ENCODE measurements at places on chromosomes 1 and 21.

GRCh38 chr1:227753999-227754711 lies 18.9 kb downstream of the SNAP47 start:
- no peak for DNase-seq

DNA sequence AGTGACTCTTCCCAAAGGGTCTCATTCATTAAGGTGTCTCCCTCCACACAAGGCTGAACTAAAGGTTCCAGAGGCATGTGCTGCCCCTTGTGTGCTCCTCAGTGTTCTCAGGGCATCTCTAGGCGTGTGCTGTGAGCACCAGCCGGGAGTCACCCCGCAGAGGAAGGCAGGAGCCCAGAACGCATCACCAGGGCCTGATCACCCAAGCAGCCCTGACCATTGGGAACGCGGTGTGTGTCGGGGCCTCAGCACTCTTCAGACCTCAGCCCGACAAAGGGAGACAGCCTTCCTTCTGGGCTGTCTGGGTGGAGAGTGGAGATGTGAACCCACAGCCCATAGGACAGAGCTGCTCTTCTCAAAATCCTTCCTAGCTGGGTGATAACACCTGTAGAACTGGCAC lies 9.1 kb downstream of the SLC37A1 start:
- DNase-seq, result no peak

DNA sequence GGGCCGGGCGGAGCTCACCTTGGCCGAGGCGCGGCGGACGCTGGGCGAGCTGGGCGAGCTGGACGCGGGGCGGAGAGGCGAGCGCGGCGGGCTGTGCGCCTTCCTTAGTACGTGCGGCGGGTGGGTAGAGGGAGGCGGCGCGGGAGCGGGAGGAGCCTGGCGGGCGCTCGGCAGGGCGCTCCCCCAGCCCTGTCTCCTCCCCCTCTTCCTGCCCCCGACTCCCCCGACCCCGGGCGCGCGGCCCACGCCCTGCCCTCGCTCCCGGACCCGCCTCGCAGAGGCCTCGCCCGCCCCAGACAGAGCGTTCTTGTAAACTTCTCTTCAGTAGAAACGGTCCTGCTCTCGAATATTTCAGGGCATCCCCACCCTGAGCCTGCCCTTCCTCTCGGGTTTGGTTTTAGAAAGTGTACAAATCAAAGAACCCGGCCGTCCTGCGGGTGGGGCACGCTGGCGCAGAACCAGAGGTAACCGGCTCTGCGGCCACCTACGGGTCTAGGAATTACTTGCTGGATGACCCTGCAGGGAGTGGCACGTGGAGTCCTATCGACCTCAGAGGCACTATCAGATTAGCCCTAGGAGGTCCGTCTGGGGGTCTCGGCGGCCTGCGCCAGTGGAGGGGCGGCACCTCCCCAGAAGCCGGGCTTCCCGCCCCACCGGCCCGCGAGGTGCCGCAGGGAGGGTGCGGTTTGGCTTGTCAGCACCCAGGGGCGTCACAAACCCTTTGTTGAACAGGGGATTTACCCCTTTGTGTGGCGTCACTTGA lies at the start of gene S100A10:
Gene S100A10, minus strand, starts transcription at position 126 of the 763 bp plus-strand sequence. CDS start 7,629 bp downstream, outside the sequence.
- peak; percentile 48 for DNase-seq

GRCh38 chr1:165650981-165651625 lies 20.1 kb downstream of the MGST3 start:
- DNase-seq, result no peak

- DNase-seq, result no peak
These were observed 5.1 kb upstream of the ZZZ3 start for GRCh38 chr1:77687519-77687906.

DNA sequence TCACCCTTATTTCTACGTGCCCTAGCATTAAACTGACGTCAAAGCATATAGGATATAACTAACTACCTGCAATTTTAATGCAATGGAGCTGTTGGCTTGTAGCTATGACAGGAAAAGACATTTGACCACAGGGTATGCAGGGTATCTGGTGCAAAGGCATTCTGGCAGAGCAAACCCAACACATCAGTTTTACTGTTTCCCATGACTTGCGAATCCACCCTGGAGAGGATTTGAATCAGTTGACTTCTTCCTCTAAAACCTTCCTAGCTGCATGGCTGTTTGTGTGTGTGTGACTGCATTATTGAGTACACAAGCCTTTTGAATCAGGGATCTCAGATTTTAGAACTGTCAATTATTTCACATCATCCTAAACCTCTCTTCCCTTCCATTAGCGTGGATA lies 41.7 kb upstream of the SYT14 start:
- no peak for DNase-seq

DNA sequence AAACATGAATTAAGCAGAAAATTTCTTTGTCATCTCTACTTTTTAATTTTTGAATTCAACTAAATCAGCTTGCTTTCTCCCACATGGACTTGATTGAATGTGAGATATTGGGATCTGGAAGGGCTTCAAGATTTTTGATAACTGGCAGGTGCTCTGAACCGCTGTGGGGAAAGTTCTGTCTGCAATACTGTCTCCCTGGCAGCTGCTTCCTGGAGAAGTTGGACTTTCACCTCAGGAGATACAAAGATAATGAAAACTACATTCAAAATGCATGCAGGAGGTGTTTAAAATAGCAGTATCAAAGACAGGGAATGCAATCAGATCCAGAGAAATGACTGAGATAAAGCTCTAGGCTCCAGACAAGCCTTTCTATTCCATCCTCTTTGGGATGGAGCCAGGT lies 338.3 kb downstream of the NEGR1 start:
- DNase-seq, result no peak

GRCh38 chr1:226618380-226618779 lies 69.8 kb downstream of the STUM start:
- DNase-seq, result no peak

DNA sequence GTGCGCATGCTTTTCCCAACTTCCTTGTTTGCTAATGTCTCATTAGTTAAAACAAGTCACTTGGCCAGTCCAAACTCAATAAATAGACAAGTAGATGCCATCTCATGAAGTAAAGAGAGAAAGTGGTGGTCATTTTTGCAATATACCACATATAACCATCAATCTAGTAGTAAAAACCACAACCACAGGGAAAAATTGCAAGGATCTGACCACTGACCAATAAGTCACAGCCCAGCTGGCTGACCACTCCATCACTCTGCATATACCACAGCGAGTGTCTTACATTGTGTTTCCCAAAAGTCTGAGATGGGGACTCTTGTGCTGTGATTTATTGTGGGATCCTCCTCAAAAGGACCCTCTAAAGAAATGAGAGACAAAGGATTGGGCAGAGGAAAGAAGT lies 76.0 kb downstream of the FH start:
- DNase-seq, result no peak

DNA sequence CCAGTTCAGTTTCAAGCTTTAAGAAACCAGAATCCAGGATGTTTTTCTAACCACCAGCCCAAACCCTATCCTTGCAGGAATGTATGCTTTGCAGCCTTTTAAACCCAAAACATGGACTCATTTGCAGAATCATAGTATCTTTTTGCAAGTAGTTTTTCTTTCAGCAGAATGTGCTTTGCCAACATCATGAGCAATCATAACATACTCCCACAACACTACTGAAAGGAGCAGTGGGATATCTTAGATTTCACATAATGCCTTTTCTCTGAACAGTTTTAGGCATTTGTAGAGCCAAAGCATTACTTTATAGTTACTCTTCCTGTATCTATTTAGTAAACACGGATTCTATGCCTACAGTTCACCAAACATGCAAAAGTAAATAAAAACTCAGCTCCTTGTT lies 10.0 kb upstream of the SH2D2A start:
- DNase-seq, result no peak

GRCh38 chr1:24149866-24150233 lies 6.9 kb upstream of the IL22RA1 start:
- DNase-seq, result peak; percentile 48

DNA sequence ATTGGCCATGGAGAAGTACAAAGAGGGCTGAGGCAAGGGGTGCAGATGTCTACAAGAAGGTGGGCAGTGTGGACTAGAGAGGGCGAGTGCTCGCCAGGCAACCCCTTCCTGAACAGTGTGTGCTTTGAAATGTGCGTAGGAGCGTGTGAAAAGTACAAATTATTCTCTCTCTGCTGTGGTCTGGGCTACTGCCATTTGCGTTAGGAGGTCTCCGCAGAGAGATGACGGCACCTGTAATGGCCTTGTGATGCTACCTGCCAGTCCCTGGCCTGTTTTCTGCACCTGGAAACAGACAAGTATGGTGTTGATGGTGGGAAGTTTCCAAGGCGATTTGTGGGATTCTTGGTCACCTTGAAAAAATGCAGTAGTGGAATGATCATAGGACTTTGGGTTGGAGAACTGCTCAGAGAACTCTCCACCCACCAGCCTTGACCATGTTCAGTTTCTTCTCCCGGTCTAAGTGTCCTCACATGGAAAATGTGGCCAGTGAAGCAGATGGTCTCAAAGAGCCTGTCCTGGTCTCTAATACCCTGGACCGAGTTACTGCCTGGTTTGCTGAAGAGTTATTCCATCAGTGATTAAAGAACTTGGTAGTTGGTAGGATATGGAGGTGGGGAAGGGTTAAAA lies 74.5 kb downstream of the MRPS6 start:
- no peak for DNase-seq

GRCh38 chr1:225851805-225852204 lies 30.4 kb downstream of the TMEM63A start:
- DNase-seq, result no peak

DNA sequence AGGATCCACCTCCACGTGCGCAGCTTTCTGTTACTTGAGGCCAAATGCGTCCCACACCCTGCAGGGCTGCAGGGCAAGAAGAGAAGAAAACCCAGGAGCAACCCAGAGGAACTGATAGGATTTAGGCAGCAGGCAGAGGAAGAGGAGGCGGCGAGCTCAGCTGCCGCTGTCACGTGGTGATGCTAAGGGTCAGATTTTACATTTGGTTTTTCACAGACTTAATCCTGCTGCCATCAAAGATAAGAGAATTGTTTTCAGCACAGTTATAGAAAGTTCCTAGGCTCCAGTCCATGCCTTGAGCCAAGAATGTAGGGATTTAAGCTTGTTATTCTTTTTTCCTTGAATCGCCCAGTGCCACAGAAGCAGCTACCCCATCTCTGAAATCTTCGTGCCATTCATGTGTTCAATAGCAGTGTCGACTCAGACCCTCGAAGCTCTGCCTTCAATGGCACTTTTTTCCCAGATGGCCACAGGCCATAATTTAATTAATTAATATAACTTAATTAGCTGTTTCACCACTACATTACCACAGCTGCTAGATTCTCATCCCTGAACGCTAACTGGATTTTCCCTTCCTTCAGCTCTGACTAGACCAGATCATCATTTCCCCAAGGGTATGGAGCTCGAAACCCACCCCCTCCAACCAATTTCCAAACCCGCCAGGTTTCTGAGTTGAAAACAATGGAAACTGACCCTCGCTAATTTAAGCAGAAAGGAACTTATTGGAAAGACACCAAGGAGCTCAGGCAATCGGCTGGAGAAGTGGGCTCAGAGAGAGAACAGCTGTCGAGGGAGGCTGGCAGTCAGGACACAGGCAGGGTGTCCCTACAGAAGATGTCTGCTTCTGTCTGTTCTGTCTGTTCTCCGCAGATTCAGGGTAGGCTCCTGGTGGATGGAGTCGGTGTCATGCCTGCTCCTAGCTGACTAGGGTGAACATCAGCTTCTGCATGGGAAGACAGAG lies 36.2 kb downstream of the LDLRAP1 start:
- no peak for DNase-seq

DNA sequence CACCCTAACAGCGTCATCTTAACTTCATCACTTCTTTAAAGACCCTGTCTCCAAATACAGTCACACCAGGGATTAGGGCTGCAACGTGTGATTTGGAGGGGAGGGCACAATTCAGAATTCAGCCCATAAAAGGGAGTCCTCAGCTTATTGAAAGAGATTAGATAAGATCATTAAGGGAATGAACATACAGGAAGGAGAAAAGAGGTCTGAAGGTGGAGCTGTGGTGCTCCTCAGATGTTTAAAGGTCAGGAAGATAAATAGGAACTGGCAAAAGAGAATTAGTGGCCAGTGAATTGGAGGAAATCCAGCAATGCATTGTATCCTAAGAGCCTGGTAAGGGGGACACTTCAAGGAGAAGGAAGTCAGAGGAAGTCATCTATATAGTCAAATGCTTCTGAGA lies 113.5 kb downstream of the PROX1 start:
- no peak for DNase-seq

DNA sequence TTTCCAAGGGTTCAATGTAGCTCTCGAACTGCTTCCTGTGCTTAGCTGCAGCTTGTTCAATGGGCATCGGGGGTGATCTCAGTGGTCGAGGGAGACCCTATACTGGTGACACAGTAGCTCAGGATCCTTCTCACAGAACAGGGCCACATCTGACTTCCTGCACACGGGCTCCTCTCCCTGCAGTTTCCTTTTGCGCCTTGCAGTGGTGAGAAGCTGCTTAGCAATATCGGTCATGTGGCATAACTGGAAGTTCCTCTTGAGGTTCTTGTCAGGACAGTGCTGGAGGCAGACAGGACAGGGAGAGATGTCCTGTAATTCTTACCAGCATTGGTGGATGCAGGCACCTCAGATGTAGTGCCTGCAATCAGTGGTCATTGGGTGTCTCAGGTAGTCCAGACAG lies 140.5 kb upstream of the MAP1LC3C start:
- no peak for DNase-seq

- no peak for DNase-seq
These were observed 11.3 kb downstream of the DFFB start for GRCh38 chr1:3868464-3869006.

DNA sequence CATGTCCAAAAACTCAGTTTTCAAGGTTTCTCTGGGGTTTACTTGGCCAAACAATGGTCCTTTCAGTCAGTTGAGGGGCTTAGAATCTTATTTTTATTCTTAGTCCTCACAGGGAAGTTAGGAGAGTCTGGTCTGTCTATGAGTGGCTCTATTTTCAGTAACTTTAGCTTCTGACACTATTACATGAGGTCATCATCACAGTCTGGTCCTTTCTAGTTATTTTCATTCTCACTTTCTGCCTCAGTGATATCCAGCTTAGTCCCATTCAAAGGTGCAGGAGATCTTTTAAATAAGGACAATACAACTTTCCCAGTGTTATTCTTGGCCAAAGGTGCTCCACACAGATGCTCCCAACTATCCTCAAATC lies 30.0 kb upstream of the FGGY start:
- no peak for DNase-seq

GRCh38 chr1:181497870-181498269 lies 14.6 kb downstream of the CACNA1E start:
- DNase-seq, result no peak

GRCh38 chr1:178271471-178271870 lies 177.6 kb downstream of the RASAL2 start:
- no peak for DNase-seq
